ENCODE measurements at places on chromosomes 2 and 18.

- no peak for DNase-seq
Measured at GRCh38 chr2:98545591-98545990, 62.7 kb downstream of the COA5 start.

- no peak for DNase-seq
Measured at GRCh38 chr2:31274401-31275075, 40.6 kb downstream of the EHD3 start.

DNA sequence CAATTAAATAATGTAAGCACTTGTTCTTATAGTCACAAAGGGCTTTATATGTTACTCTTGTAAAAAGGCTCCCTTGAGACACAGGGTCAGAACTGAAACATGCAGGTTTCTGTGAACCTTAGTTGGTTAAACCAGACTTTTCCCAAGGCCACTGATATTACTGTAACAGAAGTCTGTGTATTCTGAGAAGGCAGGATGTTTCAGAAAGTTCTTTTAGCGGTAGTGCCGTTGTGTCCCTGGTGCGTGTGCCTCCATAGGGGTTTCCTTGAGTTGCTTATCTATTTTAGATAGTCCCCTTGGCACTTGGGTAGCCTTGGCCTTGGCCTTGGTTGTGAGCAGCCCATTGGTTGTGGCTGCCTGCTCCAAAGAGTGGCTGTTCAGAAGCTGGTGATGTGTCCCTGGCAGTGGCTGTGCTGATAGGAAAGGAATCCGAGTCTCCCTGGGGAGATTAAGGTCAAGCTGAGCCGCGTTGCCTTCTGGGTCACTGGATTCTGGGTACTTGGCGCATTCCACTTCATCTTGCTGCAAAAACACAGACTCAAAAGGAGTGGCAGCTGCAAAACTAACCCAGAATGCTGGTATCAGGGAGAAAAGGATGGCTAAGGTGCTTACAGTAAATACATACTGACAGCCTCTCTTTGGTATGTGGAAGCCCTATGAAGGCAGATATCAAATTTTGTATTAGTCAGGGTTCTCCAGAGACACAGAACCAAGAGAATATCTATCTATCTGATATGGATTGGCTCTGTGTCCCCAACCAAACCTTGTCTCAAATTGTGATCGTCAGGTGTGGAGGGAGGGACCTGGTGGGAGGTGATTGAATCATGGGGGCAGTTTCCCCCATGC is 69.7 kb downstream of the FHOD3 start:
- no peak for DNase-seq

GRCh38 chr2:12282780-12283695 is 433.7 kb upstream of the TRIB2 start:
- no peak for DNase-seq

DNA sequence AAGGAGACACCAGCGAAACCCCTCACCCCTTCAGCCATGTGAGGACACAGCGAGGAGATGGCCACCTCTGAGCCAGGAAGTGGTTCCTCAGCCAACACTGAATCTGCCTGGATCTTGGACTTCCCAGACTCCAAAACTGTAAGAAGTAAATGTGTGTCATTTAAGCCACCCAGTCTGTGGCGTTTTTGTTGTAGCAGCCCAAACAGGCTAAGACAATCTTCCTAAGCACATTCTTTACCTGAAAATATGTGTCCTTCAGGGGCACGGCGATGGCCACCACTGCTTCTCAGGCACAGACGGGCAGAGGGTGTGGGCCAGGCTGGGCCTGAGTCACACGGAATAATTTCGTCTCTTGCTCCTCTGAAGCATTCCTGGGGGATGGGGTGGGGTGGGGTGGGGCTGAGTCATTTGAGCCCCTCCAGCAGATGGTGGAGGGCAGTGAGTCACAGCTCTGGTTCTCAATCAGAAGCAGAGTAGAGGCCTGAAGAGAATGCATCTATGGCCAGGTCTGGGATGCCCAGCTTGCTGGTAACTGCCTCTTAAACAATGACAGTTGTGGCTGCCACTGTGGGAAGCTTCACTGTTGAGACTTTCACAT is 142.4 kb downstream of the CAPN13 start:
- DNase-seq, result peak; percentile 99

DNA sequence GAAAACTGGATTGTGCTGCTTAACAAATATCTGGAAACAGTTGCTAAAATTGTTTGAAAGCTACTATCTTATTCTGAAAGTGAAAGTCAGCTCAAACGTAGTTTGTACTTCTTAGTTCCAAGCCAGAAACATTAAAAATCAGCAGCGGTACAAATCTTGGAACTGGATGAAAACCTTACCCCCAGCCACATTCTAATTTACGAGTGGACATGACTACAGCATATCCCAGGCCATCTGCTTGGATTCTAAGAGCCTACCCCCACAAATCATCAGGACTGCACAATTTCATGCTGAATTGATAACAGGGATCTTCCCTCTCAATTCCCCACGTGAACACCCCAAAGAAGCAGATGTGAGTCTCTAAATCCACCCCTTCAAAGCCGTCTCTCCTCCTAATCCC is 158.7 kb upstream of the NCKAP5 start:
- no peak for DNase-seq

- no peak for DNase-seq
Measured at GRCh38 chr2:180662521-180662920, 317.9 kb upstream of the UBE2E3 start.

GRCh38 chr2:228541789-228542188 is 360.3 kb upstream of the SPHKAP start:
- DNase-seq, result peak; percentile 66

- DNase-seq, result no peak
Measured at GRCh38 chr2:241808721-241809382, at the start of gene NEU4. Gene NEU4 (plus strand): TSS chr2:241809193. CDS start chr2:241814485, 5,292 bp downstream.

DNA sequence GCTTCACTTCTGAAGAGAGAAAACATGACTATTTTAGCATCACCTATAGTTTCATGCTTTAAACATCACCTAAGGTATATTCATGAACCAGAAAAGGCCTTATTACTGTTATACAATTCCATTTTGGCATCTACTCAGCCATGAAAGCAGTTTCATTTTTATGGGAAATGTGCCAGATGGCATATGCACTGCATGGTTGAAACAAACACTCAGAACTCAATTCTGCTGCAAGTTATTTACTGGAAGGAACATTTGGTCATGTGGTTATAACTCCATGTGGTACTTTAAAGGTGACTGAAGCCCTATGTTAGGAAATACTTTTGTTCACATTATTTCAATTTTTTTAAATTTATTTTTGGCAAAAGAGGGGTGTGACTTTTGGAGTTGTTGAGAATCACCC is 287.5 kb upstream of the CRIM1 start:
- DNase-seq, result no peak

DNA sequence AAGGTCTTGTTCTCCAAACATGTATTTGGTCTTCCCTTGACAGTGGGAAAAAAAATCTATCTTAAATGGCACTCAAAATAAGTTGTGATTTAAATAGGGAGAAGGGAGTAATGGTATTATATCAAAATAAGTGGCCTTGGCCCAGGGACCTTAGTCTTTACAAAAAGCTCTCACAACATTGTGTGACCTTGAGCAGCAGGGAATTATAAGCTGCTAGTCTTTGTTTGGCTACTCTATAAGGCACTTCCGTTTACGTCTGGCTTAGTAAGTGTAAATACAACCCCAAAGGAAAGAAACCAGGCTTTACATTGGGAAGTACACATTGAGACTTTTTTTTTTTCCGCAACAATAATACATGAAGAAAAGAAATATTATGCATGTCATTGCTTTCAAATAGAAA is 734.0 kb upstream of the LINC00305 start:
- no peak for DNase-seq

GRCh38 chr18:986051-986450 is 81.4 kb downstream of the ADCYAP1 start:
- DNase-seq, result no peak

DNA sequence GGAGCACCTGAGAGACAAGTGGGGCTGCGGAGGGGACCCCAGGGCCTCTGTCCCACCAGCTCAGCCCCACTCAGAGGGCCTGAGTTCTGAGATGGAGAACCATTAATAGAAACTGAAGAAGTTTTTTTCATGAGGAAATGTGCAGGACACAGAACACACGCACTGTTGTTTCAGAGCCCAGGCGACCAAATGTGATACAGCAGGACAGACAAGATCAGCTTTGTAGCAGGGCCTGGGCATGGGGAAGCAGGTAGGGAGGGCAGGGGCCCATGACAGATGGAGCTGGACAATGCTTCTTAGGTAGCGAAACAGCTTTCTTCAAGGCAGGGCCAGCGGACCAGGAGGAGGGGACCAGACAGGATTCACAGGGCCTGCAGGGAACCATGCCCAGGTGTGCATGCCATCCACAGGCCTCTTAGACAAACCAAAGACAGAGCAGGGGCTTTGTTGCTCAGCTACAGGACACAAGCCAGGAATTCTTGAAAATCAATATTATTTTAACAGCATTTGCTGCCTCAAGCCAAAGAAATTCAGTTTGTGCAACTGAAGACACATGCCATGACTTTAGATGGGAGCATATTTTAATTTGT is 252.8 kb upstream of the GYPC start:
- DNase-seq, result no peak

DNA sequence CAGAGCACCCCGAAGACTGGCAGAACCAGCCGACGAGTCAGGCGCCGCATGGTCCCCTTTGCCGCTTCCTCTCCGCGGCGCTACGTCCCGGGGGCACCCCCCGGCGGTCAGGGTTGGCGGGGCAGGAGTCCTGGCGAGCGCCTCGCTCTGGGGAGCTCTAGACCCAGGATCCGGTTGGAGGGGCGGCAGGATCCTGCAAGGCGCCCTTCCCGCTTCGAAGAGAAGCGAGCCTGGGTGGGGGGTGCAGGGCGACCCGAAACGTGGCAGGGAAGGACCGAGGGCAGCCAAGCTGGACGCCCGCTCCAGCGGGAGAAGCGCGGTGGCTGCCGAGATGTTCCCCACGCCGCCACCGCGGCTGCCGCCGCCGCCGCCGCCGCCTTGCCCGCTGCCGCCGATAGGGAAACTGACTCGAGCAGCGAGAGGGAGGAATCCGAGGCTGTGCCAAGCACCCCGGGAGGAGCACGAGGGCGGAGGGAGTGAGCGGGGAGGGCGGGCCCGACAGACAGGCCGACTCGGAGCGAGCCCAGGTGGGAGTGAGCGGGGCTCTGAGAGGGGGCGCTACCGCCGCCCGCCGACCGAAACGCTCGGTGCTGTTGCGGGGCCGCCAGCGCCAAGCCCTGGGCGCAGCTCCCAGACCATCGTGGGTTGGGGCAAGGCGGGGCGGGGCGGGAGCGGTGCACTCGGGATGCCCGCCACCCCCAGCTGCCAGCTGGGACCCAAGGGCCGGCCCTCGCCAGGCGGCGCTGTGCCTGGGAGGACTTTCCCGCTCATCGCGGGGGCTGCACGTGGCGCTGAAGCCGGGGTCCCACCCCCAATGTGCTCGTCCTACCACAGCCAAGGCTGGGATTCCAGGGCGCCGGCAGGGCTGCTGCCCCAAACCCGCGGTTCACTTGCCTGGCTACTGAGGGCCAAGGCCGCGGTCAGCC is at the start of gene GALNT14:
Gene GALNT14, minus strand, starts transcription at position 404 of the 926 bp plus-strand sequence. Its CDS starts 354 bp downstream, at position 50.
- DNase-seq, result peak; percentile 51

DNA sequence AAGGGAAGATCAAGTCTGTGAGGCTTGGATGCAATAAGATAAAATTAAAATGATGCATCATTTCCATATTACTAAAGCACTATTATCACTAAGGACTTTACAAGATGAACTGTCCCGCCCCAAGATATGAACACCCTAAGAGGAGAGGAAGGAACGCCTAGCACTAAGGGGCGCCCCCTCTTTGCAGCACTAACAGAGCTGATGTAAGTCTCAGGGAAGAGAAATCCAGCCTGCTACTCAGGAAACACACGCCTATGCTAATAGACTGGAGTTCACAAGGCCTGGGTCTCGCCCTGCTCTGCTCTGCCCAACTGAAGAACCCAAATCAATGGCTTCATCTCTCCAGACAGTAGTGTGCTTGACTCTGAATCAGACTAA is 6.1 kb downstream of the INO80C start:
- DNase-seq, result no peak

- peak; percentile 76 for DNase-seq
Measured at GRCh38 chr18:74597034-74597661, 522 bp upstream of the ZNF407 start.

DNA sequence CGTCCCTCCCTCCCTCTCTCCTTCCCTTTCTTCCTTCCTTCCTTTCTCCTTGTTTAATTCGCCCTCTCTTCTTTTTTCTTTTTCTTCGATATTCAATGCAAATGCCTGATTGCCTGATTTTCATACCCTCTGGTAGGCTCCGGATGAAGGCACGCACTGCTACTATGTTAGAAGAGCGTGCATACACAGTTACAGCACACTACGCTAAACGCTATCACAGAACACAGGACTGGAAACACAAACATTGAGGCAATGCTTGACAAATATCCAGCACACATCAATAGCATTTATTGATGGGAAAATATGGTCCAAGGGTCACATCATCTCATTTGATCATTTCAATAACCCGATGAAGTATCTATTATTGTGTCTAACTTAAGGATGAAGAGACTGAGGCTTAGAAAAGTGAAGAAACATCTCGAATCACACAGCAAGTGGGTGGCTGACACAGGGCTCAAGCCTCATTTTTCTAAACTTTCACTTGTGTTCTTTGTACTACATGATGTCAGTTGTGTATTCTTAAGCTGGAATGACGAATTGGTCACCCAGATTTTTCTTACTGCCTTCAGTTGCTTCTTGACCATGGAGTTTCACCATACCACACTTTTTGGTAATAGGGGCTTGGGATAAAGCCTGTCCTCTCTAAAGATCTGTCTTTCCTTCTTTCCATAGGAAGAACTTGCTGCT is 101.8 kb downstream of the TRIB2 start:
- no peak for DNase-seq

DNA sequence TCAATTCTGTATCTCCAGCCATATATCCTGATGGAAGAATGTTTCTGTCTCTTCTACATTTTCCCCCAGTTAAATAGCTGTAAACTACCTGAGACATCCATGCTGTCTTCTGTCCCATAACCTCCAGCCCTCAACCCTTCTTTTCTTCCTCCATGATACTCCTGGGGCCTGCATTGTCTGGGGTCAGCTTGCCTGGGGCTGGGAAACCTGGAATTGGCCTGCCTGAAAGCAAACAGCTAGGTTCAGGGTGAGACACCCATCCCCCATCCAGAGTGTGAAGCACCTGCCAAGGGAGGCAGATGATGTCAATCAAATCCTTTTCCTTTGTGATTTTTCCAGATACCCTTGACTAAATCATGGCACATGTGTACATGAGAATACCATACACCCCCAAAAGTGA is 313.7 kb upstream of the MGAT5 start:
- no peak for DNase-seq

GRCh38 chr2:165645930-165646831 is 147.9 kb downstream of the GALNT3 start:
- peak; percentile 41 for DNase-seq

GRCh38 chr18:21897811-21898210 is 157.2 kb downstream of the MIB1 start:
- DNase-seq, result peak; percentile 45

GRCh38 chr2:211928201-211928600 is 610.4 kb downstream of the ERBB4 start:
- DNase-seq, result no peak

GRCh38 chr18:49174478-49174877 is 223.7 kb upstream of the SMAD7 start:
- DNase-seq, result peak; percentile 52

- no peak for DNase-seq
Measured at GRCh38 chr18:60895181-60895580, 438.0 kb upstream of the CDH20 start.

GRCh38 chr2:120398996-120399888 is 53.3 kb downstream of the INHBB start:
- peak; percentile 22 for DNase-seq

Measured in EH (cell line).